ENCODE measurements at places on chromosomes 5 and 9. TPM values are rescaled to one million over a fixed set of nuclear protein-coding genes. Genes with fewer than 3 reads are reported as not detected.
A peak's percentile ranks its signal among the peaks of the same experiment; 100 is the strongest.

DNA sequence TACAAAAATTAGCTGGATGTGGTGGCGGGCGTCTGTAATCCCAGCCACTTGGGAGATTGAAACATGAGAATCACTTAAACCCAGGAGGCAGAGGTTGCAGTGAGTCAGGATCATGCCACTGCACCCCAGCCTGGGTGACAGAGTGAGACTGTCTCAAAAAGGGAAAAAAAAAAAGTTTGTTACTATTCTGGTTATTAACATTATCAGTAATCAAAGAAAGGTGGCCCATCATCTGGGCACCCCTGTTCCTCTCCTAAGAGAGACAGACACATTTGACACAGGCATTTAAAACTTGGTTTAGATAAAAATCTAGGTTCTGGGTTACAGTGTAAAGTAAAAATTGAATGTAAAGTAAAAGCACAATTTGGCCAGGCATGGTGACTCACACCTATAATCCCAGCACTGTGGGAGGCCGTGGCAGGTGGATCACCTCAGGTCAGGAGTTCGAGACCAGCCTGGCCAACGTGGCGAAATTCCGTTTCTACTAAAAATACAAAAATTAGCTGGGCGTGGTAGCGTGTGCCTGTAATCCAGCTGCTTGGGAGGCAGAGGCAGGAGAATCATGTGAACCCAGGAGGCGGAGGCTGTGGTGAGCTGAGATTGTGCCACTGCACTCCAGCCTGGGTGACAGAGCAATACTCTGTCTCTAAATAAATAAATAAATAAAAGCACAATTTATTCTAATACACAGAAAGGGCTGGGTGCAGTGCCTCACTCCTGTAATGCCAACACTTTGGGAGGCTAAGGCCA lies 16.7 kb upstream of the PHYHD1 start:
- no peak overlapping the region for H3K4me3 ChIP-seq
- peaks cover 31% of the 10 kb centered on the region for H3K36me3 ChIP-seq
- DNase-seq, result no peak
- H3K4me1 ChIP-seq, result peaks cover 30% of the 10 kb centered on the region
- H3K27ac ChIP-seq, result no peak overlapping the region

GRCh38 chr5:174535669-174536068 lies 188.7 kb upstream of the MSX2 start:
- no peaks in the 10 kb centered on the region for H3K36me3 ChIP-seq
- H3K4me1 ChIP-seq, result no peaks in the 10 kb centered on the region
- H3K4me3 ChIP-seq, result no peak overlapping the region
- H3K27ac ChIP-seq, result no peak overlapping the region
- H3K27me3 ChIP-seq, result no peaks in the 10 kb centered on the region
- DNase-seq, result no peak

DNA sequence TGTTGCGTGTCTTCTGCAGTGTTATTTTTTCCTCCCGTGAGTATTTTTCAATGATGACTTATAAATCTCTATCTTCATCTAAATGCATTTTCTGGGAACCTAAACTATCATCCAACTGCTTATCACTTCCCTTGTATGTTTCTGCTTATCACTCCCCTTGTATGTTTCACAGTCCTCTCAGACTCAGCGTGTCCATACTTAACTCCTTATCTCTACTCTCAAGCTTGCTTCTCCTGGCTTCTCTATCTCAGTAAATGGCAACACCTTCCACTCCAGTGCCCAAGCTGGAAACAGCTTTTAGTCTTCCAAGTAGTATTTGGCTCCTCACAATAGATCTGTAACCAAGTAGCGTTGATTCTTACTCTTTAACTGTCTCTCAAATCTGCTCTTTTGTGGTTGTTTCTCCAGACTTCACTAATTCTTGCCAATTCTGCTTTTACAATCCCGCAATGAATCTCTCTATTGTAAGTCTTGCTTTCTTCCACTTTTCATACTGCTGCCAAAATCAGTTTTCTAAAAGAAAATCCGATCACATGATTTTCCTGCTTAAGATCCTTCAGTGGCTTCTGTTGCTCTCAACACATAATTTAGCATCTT lies 33.8 kb upstream of the TXNDC8 start:
- no peaks in the 10 kb centered on the region for H3K4me1 ChIP-seq
- no peaks in the 10 kb centered on the region for H3K36me3 ChIP-seq
- DNase-seq, result no peak
- H3K4me3 ChIP-seq, result no peak overlapping the region
- no peak overlapping the region for H3K27ac ChIP-seq
- no peaks in the 10 kb centered on the region for H3K27me3 ChIP-seq

GRCh38 chr9:125701351-125701750 lies 5.7 kb downstream of the MAPKAP1 start:
- H3K4me3 ChIP-seq, result no peak overlapping the region
- no peak for DNase-seq
- peaks cover 10% of the 10 kb centered on the region for H3K4me1 ChIP-seq
- H3K27me3 ChIP-seq, result no peaks in the 10 kb centered on the region
- H3K36me3 ChIP-seq, result no peaks in the 10 kb centered on the region

- H3K27ac ChIP-seq, result no peak overlapping the region
- peaks cover 2% of the 10 kb centered on the region for H3K4me1 ChIP-seq
- no peak overlapping the region for H3K4me3 ChIP-seq
- H3K36me3 ChIP-seq, result peaks cover 7% of the 10 kb centered on the region
Measured at GRCh38 chr5:62608529-62609511, 30.2 kb downstream of the LRRC70 start.

DNA sequence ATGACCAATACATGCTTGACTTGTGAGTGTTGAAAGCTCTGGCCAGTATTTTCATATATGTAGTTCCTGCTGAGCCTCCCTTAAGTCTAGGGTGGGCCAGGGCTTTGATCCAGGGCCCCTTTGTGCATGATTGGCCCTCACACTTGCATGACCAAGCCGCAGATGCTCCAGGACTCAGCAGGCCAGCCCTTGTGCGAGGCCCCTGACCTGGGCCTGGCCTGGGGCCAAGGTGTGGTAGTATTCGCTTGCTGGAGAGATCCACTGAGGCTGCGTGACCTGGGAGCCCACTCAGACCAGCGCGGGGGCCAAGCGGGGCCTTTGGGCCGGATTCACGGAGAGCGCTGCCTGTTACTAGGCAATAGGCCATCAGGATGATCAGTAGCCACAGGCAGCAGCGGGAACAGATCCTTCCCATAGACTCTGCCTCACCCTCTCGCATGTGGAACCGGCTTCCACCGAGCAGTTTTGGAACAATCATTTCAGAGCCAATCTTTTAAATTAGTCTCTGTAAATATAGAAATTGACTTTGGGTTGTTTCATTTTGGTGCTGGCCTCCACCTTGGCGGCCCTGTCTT lies 79.0 kb upstream of the PTCH1 start:
- H3K27ac ChIP-seq, result no peak overlapping the region
- H3K4me1 ChIP-seq, result no peaks in the 10 kb centered on the region
- H3K27me3 ChIP-seq, result peaks cover 3% of the 10 kb centered on the region
- no peaks in the 10 kb centered on the region for H3K36me3 ChIP-seq
- no peak overlapping the region for H3K4me3 ChIP-seq

DNA sequence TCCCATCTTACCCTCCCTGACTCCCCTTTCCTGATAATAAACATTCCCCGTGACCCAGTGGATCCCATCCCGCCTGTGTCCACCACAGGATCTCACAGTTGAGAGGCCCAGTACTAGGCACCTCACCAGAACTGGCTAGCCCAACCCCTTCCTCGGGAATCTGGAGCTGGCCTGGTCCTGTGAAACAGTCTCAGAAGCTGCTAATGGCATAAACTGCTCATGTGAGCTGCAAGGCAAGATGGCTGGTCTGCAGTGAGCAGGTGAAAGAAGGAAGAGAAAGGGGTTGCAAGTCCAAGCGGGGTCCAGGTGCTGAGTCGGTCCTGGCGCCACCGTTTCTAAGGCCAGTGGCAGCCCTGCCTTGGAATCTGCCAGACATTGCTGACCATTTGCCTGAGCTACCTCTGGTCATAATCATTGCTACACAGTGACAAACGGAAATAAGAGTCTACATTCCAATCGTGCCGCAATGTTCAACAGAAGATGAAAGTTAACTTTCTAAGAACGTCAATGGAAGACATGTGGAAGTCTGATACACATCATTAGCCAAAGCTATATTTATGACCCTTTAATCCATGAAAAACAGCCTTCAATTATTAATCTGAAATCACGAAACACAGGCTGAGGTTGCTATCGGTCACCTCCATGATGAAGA lies 33.7 kb downstream of the DNAH5 start:
- no peaks in the 10 kb centered on the region for H3K27me3 ChIP-seq
- no peak for DNase-seq
- no peak overlapping the region for H3K4me3 ChIP-seq
- H3K4me1 ChIP-seq, result no peaks in the 10 kb centered on the region
- H3K36me3 ChIP-seq, result no peaks in the 10 kb centered on the region

DNA sequence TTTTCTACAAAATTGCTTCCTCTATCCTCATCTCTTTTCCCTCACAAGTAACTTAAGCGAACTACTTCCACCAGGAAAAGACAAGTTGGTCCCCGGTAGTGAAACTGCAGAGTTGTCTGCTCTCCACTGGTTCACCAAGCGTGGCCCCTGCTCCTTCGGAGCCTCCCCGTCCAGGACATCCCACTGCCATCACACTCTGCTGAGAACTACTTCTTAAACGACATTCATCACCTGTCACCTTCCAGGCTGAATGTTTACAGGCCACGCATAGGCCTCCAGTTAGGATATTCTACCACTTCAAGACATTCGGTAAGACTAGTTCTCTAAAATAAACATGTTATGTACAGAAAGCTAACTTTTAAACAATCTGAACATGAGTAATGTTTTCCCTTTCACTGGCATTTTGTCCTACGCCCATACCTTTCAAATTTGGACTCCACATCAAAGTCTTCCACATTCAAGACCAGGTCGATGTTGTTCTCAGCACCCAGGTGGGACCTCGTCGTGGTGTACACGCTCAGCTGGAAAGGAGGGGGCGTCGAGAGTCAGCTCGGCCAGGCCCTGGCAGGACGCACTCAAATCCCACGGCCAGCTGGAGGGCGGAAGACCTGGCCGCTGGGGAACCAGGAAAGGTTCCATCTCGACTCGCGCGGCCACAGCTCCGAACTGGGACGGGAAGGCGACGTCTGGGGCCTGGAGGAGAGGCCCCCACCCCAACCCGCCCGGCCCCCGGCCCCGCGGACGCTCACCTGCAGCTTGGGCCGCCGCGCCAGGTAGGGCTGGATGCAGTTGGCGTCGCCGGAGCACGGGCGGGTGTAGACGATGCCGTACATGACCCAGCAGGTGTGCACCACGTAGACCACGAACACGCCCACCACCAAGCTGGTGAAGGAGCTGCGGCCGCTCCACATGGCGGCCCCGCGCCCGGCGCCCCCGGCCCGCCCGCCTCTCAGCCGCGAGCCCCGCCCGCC lies 683 bp downstream of the CLPTM1L start:
- no peak for DNase-seq
- H3K4me3 ChIP-seq, result peak overlapping the region; percentile 99

DNA sequence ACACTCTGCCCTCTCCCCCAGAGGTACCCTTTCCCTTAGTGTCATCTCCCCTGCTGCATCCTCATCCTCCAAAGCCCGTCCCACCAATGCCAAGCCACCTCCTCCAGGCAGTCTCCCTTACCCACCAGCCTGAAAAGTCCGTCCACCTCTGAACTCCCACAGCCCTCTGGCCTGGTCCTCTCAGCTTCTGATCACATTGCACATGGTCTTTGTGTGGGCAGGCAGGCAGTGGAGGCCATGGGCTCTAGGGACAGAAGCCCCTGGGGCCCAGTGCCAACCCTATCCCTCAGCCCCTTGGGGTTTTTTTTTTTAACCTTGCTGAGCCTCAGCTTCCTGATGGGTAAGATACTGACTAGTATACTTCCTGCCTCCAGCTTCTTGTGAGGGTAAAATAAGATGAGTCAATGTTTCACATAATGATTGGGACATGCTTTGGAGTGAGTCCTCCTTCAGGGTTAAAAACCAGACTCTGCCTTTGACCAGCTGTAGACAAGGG lies 19.4 kb downstream of the CSF1R start:
- DNase-seq, result no peak
- H3K27me3 ChIP-seq, result no peaks in the 10 kb centered on the region
- H3K36me3 ChIP-seq, result no peaks in the 10 kb centered on the region
- no peak overlapping the region for H3K27ac ChIP-seq

GRCh38 chr9:96425500-96426169 lies 7.5 kb upstream of the ZNF367 start:
- no peaks in the 10 kb centered on the region for H3K4me1 ChIP-seq
- no peak overlapping the region for H3K27ac ChIP-seq
- H3K36me3 ChIP-seq, result no peaks in the 10 kb centered on the region

DNA sequence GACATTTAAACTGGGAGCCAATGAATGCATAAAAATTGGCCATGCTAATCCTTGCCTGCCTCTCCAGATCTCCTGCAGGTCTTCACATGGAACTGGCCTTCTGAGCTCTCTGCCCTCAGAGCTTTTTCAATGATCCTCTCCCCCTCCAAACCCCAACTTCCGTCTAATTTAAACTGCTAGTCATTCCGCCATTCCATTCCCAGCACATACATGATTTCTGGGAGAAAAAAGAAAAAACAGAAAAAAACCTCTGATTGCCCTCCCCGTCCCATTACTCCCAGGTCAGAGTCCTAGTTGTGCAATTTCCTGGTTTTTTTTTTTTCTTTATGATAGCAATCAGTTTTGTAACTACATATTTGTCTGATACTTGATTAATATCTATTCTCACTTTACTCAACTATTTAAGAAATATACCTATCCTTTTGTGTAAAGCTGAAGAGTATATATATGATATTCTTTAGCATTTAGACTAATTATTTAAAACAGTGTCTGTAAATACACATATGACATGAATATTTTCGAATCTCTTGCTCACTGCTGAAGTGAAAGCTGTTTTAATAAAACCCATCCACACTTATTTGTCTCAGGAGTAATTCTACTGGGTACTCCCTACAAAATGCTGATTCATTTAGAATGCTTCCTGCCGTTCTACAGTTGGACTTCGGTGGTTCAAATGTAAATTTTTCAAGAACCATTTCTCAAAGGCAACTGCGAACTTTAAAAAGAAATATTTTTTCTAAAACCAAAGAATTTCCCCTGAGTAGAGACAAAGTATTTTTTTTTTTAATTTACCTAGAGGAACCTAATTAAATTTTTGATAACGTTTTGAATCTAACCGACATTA lies 1.6 kb downstream of the HINT1 start:
- peaks cover 28% of the 10 kb centered on the region for H3K36me3 ChIP-seq
- H3K4me3 ChIP-seq, result peak overlapping the region; percentile 95
- H3K27ac ChIP-seq, result no peak overlapping the region
- DNase-seq, result no peak
- H3K27me3 ChIP-seq, result no peaks in the 10 kb centered on the region
- H3K4me1 ChIP-seq, result peaks cover 3% of the 10 kb centered on the region

GRCh38 chr9:101093620-101094019 lies 65.1 kb downstream of the PLPPR1 start:
- H3K36me3 ChIP-seq, result no peaks in the 10 kb centered on the region
- no peaks in the 10 kb centered on the region for H3K27me3 ChIP-seq
- H3K27ac ChIP-seq, result no peak overlapping the region

GRCh38 chr5:170314541-170315095 lies 17.0 kb upstream of the LCP2 start:
- peaks cover 56% of the 10 kb centered on the region for H3K4me1 ChIP-seq
- H3K27me3 ChIP-seq, result no peaks in the 10 kb centered on the region
- DNase-seq, result no peak
- H3K4me3 ChIP-seq, result no peak overlapping the region
- H3K27ac ChIP-seq, result no peak overlapping the region

BRD9 gene
- total RNA-seq, result 39.3 TPM

IFNA1 gene
- total RNA-seq, result not detected

UQCRQ gene
- 399 TPM for total RNA-seq

ADGRD2 gene
- total RNA-seq, result 0.09 TPM

AJM1 gene
- total RNA-seq, result 0.42 TPM

SH2D3C gene
- 18.2 TPM for total RNA-seq

SRD5A1 gene
- 6.9 TPM for total RNA-seq

ENTREP1 gene
- 4.1 TPM for total RNA-seq

INSL6 gene
- not detected for total RNA-seq

ACSL6 gene
- total RNA-seq, result 1.7 TPM

Data from thymus (tissue), 14 donors.